NCI-H524 (cell line): ENCODE measurements at places on chromosomes 11 and 22.

DNA sequence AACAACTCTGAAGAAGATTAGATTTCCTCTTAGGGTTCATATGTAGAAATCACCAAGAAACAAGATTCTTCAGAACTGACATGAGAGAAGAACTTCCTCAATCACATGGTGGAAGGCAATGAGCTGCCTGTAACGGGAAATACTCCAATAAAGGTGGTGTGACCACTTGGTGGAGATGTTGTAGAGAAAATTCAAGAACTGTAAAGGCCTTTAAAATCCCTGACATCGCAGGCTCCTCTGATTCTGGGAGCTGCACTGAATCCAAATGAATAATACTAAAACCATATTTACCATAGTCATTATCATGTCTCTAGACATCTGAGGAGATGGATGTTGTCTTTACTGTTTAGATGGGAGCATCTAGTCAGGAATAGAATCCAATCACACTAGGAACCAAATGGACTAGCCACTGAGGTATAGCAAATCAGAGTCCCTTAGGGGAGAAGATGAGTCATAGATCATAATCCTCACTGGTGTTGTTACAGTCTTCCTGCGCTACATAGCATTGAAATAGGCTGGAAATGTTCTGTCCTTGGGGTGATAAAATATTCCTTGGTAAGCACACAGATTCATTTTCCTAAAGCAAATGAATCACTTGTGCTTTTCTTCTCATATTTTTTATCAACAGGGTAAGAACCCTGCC is 321.6 kb upstream of the TENM4 start:
- peak; percentile 8 for DNase-seq

DNA sequence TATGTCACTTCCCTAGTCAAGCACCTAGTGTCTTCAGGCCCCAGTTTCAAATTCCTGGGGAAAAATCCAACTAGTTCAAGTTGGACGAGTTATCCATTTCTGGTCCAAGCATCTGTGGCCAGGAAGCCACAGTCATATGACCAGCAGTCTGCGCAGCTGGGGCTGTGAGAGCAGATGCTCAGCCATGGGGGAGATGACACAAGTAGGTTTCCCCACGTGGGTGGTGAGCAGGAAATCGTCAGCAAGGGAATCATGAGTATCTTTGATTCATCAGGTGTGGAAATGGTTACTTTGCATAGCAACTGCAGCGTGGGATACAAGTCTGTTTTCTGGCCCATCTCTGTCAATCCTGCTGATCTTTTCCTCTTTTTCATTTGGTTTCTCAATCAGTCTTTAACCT is 185.3 kb downstream of the C11orf91 start:
- DNase-seq = no peak

- DNase-seq = no peak
Measured at GRCh38 chr11:75718419-75719339, 1.0 kb downstream of the MOGAT2 start.

- DNase-seq = no peak
Measured at GRCh38 chr11:64501500-64502427, 89.3 kb upstream of the SLC22A12 start.

- no peak for DNase-seq
Measured at GRCh38 chr11:3368199-3368598, 10.7 kb downstream of the ZNF195 start.

GRCh38 chr11:73445980-73446379 is 69.8 kb downstream of the RELT start:
- no peak for DNase-seq

- DNase-seq = no peak
Measured at GRCh38 chr11:105202844-105203548, 63.4 kb upstream of the CARD18 start.

GRCh38 chr11:64064374-64065140 is 28.8 kb downstream of the FLRT1 start:
- no peak for DNase-seq

- no peak for DNase-seq
Measured at GRCh38 chr11:129533395-129533794, 157.7 kb downstream of the BARX2 start.

DNA sequence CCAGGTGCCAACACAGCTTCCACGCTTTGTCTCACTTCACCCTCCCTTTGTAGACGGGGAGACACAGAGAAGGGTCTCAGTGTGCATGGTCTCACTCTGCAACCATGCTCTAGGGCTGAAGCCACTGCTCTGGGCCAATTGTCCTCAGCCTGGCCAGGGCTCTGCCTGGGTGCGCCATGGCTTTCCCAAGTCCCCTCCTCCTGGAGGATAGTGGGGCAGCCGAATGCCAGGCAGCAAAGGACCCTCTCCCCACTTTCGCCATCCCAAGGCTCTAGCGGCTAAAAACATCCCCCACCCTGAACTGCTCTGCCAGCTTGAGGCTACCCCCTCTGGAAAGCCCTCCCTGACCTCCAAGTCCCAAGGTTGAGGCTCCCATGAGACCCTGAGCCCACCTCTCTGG is 20.4 kb upstream of the MYEOV start:
- DNase-seq = no peak

DNA sequence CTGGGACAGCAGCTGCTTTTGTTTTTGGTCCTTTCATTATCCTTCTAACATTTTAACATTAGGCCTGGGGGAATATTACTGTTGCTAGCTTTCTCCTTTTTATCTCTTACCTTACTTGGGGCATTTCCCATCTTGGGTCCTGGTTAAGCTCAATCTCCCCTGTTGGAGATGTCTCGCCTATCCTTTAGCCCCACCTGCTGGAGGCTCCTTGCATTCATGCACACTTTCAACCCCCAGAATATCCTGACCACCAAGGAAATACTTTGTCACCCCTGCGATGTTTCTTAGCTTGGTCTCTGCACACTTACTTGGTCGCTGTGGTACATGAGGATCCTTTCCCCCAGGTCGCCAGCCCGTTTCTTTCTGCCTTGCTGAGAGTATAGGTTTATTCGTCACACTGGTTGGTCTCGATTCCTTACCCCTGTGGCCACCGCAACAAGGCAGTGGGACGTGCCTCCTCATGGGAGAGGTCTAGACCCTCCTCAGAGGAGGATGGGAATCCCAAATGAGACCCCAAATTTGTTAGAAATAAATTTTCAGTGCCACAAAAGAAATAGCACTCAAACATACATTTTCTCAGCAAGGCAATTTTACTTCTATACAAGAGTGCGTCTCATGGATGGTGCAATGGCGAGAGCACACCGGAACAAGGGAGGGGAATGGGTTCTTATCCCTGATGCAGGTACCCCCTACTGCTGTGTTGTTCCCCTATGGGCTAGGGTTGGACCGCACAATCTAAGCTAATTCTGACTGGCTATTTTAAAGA is 5.4 kb upstream of the TXN2 start:
- peak; percentile 40 for DNase-seq

DNA sequence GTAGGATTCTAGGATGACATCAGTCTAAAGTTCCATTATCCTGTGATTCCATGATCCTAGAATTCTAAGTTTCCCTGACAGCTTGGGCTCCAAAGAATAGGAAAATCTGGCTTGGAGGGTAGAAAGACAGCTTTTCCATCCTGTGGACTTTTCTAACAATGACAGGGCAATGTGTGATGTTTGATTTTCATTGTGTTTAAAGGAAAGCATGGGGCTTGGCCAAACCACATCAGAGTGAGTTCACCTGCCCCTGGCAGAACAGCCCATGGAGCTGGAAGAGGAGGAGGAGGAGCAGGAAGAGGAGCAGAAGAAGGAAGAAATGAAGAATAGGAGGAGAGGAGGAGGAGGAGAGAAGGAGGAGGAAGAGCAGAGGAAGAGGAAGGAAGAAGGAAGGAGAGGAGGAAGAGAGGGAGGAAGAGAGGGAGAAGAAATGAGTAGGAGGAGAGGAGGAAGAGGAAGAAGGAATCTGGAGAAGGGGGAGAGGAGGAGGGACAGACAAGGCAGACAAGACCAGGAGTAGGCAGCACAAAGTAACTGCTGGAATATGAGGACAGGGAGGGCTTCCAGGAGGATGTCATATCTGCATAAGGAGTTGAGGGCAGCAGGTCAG is 53.1 kb upstream of the WNT11 start:
- no peak for DNase-seq

GRCh38 chr11:312092-312816 is 1.6 kb upstream of the IFITM1 start:
- DNase-seq = no peak

- DNase-seq = no peak
Measured at GRCh38 chr11:9927670-9928069, 263.8 kb downstream of the SWAP70 start.

DNA sequence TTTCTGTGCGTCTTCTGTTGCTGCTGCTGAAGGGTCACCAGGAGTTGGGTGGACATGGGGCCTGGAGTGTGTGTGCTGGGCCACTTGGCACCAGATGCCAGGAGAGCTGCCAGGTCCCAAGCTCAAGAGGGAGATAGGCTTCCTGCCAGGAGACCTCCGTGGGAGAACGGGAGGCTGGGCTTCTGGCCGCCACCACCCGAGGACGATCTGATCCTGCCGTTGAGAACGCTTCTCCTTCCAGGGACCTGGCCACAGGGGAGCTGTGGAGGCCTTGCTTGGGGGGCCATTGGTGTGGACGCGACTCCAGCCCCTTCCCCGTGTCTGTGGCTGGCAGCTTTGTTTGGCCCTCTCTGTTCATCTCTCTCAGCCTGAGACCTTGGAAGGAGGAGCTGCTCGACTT is 2.4 kb downstream of the BRSK2 start:
- DNase-seq = no peak

- DNase-seq = peak; percentile 86
Measured at GRCh38 chr11:79413268-79413667, 27.6 kb downstream of the TENM4 start.

GRCh38 chr11:28043930-28044709 is 63.8 kb downstream of the KIF18A start:
- no peak for DNase-seq

GRCh38 chr11:13668957-13669521 is 571 bp downstream of the FAR1 start:
- DNase-seq = peak; percentile 30

DNA sequence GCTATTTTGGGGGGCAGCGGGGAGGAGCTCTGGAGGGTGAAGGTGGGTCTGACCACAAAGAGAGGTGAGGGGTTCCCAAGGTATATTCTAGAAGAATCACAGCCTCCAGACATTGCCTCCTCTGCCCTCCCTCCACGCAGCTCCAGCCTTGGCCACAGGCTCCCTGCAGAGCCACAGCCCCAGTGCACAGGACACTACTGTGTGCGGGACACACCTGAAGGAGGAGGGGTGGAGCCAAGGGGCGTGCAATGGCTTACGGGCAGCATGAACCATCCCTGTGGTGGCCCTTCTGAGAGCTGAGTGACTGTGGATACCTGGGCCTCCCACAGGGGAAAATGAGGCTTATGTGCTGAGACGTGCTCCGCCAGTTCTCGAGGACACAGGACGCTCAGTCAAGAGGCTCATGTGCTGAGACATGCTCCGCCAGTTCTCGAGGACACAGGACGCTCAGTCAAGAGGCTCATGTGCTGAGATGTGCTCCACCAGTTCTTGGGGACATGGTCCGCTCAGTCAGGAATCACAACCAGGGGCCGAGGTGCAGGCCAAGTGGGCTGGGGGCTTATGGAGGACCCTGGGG is 417.3 kb downstream of the SHANK2 start:
- DNase-seq = no peak

DNA sequence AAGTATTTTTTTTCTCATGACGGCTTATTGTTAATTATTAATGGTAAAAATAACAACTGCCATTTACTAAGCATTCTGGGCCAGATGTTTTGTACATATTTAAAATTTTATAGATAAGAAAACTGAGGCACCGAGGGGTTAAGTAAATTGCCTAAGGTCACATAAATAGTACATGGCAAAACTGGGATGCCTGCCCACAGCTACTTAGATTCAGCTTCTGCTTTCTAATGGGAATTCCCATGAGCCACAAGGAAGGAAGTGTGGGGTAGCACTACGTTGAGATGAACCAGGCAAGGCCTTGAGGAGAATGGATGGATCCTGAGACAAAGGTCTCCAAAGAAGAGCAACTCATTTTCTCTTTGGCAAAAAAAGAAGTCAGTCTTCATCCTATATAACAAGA is 11.9 kb upstream of the PHF21A start:
- DNase-seq = no peak

- peak; percentile 18 for DNase-seq
Measured at GRCh38 chr11:81007046-81007445, 1566.2 kb upstream of the TENM4 start.

DNA sequence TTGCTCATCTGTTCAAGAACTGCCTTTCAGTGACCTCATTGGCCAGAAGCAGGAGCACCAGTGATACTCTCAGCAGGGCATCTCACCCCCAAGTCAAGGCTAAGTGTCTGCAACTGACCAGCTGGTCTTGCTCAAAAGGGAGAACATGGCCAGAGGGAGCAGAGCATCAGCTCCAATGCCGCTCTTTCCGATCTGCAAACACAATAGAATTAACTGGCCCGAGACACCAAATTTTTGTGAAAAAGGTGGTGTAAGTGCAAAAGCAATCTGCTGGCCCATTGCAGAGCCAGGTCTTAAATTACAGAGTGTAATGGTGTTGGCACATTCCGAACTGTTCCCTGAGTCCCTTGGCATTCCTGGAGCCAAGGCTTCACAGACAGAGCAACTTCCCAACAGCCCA is 97.0 kb downstream of the PKNOX2 start:
- DNase-seq = no peak

DNA sequence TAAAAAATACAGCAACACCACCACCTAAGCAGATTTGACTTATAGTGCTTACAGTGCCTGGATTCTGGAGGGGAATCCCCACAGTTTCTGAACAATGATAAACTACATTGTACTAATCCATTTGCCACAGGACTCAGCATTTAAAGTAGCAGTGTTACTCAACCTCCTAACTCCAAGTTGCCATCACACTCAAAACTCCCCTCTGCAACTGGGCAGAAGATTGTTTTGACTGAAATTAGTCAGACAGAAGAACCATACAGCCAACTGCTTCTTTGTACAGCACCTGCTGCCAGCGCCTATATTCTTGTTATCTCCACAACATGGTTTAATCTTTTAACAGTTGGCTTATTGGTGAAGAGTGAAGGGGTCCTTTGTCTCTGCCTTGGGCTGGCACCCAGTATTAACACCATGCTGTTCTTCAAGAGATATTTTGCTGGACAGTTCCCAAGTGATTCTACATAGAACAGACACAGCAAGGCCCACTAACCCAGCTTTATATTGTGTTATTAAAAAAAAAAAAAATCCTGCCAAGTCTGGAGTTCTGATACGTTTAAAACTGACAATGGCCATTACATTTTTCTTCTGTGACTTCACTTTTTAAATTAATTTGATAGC is 273.2 kb downstream of the DCDC1 start:
- DNase-seq = no peak
